Adrenal gland (tissue), 19 donors: ENCODE measurements at places on chromosomes 13 and 19. TPM values are rescaled to one million over a fixed set of nuclear protein-coding genes. Genes with fewer than 3 reads are reported as not detected.
A peak's percentile ranks its signal among the peaks of the same experiment; 100 is the strongest.

DNA sequence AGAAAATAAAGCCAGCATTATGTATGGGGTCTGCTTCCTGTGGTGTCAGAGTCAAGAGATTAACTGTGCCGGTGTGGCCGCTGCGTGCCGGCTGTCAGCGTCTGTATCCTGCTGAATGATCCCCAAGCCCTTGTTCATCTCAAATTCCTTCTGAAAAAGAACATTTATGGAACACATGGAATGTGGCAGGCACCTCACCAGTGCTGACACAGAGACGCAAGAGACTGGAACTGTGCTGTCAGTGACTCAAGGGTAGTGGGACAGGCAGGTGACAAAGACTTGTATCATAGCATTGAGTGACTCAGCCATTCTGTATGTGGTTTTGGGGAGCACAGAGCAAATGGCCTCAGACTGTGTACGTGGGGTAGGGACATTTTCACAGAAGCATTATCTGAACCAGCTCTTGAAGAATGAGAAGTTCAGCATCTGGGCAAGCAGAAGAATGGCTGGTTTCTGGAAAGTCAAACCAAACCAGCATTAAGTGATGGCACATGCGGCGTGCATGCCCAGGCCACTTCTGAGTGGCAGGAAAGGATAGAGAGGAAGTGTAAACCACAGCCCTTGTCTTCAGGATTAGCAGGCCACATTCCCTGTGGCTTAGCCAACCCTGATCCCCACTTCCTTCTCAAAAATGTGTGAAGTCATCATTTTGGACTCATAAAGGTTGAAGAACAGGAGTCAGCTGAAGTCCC is 54.0 kb upstream of the IRS2 start:
- DNase-seq: no peak

DNA sequence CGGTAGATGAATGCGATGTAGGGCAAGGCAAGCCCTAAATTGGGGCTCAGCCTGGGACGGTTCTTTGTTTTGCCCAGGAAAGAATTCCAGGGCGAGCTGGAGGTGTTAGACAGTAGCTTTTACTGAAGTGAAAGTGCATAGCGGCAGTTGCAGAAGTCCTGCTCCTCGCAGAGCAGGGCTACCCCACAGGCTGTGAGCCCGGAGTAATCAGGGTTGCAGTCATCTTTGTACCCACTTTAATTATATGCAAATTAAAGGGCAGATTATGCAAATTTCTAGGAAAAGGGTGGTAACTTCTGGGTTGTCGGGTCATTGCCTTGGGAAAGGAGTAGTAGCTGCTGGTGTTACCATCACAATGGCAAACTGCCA is 30.5 kb downstream of the VAV1 start:
- no peak for DNase-seq

DNA sequence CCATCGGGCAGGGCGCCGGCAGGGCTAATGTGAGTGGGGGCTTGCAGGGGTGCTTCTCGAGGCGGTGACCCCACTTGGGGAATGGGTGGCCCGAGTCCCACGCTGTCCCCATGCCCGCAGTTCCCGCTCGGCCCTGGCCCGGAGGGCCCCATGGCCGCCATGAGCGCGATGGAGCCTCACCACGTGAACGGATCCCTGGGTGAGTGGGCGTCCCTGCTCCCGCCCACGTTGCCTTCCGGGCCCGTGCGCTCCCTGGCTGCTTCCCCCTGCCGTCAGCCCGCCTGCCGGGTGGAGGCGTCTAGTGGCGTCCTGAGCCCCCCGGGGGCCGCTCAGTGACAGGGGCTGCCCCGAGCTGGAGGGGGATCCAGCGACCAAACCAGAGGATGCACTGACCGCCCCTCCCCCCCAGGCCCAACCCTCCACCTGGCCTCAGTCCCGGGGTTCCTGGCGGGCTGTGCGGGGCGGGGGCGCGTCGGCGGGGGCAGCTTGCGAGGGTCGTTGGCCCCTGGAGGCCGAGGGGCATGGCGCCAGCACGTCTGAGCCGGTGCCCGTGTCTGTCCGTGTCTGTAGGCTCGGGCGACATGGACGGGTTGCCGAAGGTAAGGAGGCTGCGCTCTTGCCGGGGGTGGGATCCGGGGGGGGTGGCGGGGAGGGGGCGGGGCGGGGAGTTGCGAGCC is 4.8 kb downstream of the ISYNA1 start:
- no peak for DNase-seq

Gene LILRA5
- 0.72 TPM for total RNA-seq

- no peak for DNase-seq
Measured at GRCh38 chr19:54729416-54730188, 5.4 kb downstream of the KIR3DL3 start.

GRCh38 chr19:35811317-35812219 is 1.1 kb downstream of the PRODH2 start:
- DNase-seq: no peak

DNA sequence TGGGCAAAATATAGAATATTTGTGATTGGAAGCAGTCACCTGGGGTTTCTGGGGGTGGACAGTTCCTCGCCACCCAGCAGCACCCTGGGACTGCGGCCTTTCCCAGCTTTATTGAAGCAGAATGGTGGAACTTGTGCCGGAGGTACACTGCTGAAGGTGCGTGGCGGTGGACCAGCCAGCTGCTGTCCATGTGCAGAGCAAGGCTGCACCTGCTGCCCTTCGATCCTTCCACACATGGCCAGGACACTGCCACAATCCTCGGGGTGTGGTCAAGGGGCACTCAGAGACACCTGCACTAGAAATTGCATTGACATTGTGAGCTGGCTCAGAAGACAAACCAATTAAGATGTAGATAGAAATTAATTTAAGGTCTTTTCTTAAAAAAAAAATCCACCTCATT is 11.4 kb upstream of the GPI start:
- DNase-seq: no peak

DNA sequence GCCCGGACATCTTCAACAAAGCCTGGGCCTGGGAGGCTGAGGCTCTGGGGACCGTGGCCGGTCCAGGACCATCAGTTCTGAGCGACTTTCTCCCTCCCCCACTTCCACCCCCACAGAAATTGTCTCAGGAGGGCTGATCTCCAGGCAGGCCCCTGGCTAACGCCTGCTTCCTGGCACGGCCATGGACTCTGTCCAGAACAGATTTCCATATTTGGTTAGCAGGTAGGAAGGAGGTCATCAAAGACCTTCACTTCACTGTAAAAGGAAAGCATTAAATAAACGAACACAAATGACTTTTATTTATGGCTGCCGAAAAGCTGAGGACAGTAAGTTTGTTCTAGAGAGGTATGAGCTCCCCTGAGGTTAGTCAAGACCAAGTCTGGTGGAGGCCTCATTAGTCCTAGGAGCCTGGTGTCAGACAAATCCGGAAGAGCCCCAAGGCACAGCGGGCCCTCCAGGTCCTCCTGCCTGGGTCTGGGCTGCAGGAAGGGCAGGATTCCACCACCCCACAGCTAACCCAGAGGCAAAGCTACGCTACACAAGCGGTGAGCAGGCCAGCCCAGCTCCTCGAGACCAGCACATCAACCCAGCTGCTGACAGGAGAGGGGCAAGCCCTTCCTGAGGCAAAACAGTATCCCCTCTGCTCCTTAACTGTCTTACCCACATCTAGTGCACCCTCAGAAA is 4.6 kb upstream of the PLPP2 start:
- DNase-seq: peak; percentile 68

Gene ZNF723
- total RNA-seq: not detected

Gene ANKLE1
- total RNA-seq: 0.57 TPM

GRCh38 chr19:38291855-38292254 is 12.2 kb upstream of the C19orf33 start:
- DNase-seq: no peak

GRCh38 chr19:344625-345319 is at the start of gene MIER2:
Gene MIER2 (minus strand): TSS chr19:344796. CDS start chr19:344782, 14 bp downstream.
- peak; percentile 88 for DNase-seq

DNA sequence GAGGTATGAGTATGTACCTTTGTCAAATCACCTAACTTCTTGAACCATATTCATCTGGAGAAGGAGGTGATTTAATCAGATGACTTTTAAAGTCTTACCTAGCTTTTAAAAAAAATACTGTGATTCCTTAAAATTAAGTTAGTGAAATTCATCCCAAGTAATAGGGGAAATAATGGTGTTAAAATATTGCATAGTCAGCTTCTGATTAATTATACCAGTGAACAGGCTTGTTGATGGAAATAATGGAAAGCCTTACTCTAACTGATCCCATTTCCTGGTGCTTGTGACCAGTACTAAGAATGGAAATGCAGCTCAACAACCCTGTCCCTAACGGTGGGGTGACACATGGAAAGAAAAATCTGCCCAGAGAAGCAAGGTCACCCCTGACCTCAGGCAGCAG is 130.7 kb downstream of the CDK8 start:
- no peak for DNase-seq

Gene NCAN
- total RNA-seq: not detected

DNA sequence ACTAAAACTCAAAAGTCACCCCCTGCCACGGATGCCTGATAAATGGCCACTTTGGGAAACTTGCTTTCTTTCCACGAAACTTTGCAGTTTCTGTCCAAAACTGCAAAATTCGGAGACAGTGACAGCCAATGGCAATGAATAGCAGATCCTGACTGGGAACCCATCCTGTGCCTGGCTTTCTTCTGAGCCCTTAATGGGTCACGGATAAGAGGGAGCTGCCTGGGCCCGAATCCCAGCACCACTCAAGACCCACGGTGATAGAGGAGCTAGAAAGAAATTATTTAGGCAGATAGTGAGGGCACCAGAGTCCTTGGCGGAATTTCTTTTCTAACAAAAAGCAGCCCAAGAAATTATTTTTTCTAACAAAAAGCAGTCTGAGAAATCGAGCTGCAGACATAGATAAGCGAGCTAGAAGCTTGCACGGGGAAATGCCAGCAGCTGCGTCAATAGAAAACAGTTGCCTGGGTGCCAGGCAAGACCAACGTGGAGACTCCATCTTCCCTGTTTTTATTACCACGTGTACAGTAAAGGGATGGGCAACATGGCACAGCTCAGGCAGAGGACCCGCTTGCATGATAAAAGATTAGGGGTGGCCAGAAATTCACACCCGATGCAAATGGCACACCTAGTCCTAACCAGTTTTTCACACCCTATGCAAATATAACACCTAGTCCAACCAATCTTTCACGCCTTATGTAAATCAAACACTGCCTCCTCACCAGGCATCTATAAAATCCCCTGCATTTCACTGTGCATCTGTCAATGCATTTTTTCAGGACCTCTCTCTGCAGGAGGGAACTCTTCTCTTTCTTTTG is 7.1 kb upstream of the HSH2D start:
- DNase-seq: no peak

Gene ZNF497
- 1.0 TPM for total RNA-seq

- no peak for DNase-seq
Measured at GRCh38 chr19:35330475-35330874, 1.5 kb downstream of the CD22 start.

GRCh38 chr19:30395283-30395682 is 23.1 kb downstream of the ZNF536 start:
- DNase-seq: no peak

Gene TLE2
- 28.0 TPM for total RNA-seq

Gene C19orf81
- 4.7 TPM for total RNA-seq

Gene FAM216B
- not detected for total RNA-seq
